ENCODE measurements at places on chromosomes 5 and 9.

DNA sequence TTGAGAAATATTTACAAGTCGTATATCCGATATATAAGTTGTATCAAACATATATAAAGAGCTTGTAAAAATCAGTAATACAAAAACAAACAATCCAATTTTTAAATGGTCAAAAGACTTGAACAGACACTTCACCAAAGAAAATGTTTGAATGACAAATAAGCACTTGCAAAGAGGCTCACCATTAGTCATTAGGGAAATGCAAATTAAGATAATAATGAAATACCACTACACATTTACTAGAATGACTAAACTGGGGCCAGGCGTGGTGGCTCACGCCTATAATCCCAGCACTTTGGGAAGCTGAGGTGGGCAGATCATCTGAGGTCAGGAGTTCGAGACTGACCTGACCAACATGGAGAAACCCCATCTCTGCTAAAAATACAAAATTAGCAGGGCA lies 134.6 kb upstream of the HAND1 start:
- no peak for DNase-seq

DNA sequence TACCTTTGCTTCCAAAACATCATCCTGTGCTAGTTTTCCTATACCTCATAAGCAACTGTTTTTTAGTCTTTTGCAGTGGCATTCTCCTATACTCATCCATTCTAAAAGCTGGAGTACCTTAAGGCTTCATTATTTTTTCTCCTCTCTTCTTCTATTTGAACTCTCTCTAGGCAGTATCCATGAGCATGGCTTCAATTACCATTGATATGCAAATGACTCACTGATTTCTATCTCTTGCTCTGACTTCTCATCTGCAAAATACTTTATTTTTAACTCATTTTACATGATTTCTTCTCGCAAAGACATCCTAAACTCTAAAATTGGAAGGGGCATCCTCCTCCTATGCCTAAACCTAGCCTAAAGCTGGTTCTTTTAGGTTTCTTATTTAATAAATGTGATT lies 365.1 kb upstream of the NUDT12 start:
- DNase-seq, result no peak

DNA sequence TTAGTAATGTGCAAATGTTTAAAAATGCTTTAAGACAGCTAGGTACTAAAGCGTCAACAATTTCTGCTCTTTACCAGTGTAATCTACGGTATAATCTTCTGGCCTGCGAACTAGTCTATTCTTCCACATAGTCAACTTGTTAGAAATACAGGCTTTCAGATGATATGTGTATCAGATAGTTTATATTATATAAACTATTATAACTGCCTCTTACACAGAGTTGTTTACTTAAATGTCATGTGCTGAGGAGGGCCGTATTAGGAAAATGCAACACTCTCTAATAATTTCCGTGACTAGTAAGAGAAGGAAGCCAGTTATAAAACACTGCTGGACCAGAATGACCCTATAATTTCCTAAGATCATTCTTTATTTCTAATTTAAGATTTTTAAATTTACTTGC lies 63.6 kb downstream of the WDR41 start:
- DNase-seq, result no peak

- no peak for DNase-seq
These were observed 189.1 kb downstream of the ADGRV1 start for GRCh38 chr5:90747693-90748092.
